ENCODE measurements at places on chromosomes 3 and 15. TPM values are rescaled to one million over a fixed set of nuclear protein-coding genes. Genes with fewer than 3 reads are reported as not detected.

GRCh38 chr3:121707531-121708273 lies 41.8 kb downstream of the GOLGB1 start:
- ATAC-seq: no peak

DNA sequence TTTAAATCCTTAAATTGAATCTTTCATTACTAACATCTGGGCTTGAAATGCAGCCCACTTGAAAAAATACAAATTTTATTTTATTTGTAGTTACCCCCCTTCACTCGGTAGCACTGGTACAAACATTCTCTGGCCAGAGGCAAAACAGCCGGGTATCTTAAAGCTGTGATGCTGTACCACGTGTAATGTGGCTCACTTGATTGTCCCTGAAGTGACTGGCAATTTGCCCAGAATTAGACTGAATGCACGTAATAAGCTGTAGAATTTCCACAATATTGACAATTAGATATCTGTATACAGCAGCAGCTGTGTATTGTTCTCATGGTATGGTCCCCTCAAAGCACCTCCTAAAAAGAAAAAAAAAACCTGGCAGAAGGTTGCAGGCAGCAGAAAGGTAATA lies 192.8 kb upstream of the TBC1D5 start:
- ATAC-seq: no peak

DNA sequence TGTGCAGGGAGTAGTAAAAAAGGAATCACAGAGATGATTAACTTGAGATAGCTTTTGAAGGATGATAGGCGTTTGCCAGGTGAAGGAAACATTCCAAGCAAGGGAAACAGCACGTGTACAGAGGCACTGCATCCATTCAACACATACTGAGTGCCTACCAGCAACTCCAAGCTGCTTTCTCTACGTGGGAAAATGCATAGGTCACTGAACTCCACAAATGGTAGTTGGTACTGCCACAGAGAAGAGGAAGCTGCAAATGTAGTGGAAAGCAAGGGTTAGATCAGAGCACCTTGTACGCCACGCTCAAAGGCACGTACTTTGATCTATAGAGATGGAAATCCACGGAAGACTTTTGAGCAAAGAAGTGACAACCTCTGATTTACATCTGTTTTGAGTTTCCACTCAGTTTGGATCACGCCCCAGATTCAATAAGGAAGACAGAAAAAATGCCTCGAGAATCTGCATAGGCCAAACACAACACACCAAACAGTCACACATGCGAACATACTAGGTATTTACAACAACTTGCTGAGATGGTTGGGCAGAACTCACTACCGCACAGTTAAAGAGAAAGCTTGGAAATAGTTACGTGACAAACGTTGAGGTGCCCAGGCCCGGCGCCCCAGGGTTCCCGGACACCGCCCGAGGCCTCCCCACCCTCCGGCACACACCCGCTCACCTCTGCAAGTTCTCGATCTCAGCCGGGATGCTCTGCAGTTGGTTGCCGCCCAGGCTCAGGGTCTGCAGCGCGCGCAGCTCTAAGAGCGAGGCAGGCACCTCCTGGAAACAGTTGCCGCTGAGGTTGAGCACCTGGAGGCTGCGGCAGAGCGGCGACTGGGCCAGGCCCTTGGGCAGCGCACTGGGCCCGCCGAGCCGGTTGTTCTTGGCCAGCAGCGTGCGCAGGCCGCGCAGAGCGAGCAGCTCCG lies 826 bp downstream of the LRRC58 start:
- ATAC-seq: peak; percentile 48

- no peak for ATAC-seq
Observed at GRCh38 chr3:148643389-148643840, 54.3 kb upstream of the AGTR1 start.

- no peak for ATAC-seq
Observed at GRCh38 chr3:169264711-169265110, 398.8 kb downstream of the MECOM start.

- no peak for ATAC-seq
Observed at GRCh38 chr3:122052968-122053367, 2.2 kb upstream of the CD86 start.

DNA sequence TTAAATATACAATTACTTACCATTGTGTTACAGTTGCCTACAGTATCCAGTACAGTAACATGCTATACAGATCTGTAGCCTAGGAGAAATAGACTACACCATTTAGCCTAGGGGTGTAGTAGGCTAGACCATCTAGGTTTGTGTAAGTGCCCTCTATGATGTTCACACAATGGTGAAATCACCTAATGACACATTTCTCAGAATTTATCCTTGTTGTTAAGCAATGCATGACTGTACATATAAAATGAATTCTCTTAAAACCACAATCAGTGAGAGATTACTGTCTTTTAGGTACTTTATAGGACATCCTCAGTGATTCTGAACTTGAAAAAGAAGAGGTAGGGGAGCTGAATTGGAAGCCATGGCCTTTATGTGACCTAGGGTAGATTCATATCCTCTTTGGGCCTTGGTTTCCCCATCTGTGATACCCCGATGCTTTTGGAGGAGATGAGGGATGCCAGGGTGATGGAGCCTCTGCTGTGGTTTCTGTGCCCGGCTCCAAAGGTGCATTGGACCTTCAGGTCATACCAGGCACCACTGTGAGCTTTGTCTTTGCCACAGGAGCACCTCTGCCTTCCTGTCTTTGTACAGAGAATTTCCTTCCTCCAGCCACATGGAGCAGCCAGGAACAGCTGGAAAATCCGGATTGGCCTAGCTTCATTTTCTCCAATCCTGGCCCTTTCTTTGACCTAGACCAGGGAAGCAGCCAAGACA lies 51.9 kb upstream of the FLNB start:
- peak; percentile 85 for ATAC-seq

CYP1A1 gene
- total RNA-seq: 3.3 TPM

GRCh38 chr3:107216229-107216628 lies 161.0 kb upstream of the CCDC54 start:
- ATAC-seq: no peak

IMP3 gene
- total RNA-seq: 113 TPM

DPPA4 gene
- not detected for total RNA-seq

DNA sequence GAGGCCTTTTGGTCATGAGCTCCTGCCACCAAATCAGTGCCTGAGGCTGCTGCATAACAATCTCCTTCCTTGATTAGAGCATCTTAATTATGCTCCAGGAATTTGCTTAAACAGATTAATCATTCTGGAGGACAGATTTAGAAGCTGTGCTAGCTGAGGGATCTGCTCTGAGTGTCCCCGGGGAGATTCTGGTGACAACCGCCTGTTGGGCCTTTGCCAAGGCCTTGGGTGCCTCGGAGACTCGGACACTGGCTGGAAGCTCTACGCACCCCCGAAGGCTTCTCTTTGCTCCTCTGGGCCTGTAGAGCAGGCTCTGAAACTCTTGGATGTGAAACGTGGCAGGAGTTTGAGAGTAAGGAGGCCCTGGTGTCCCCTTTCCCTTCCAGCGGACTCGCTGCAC lies 264.1 kb downstream of the CD47 start:
- ATAC-seq: no peak

CFAP161 gene
- total RNA-seq: not detected

LRRC2 gene
- not detected for total RNA-seq

- no peak for ATAC-seq
Observed at GRCh38 chr15:43928152-43928551, 101.3 kb downstream of the WDR76 start.

LRRIQ4 gene
- total RNA-seq: 0.13 TPM

DNA sequence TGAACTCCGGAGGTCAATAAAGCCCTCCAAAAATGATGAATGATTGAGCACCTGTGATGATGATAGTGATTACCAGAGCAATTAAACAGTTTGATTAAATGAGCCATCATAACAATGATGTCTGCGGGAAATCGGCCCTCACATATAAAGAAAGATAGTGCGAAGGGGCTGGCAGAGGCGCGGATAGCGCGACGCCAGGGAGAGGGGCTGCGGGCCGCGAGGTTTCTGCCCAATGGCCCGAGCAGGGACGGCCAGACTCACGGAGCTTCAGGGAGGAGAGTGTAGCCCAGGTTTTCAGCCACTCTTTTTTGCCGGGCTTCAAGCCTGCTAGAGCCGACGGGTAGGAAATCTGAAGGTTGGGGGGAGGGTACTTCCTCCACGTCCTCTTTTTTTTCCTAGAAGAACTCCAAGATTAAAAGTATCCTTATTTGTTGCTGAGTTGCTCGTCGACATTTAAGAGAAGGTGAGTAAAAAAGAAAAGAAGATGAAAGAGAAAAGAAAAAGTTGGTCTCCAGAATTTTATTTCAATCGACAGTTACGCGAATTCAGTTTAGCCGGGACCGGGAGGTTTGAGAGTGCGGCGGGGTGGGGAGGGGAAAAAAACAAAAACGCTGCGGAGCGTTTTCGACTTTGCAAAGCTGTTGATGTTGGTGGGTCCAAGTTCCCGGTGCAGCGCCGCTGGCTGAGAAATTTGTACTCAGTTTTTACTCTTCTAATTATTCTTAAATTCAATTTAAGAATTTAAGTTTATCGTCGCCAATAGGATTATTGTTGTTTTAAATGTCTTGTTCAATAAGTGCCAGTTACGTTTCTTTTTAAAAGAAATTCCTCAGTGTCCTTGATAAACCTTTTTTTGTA lies 2.2 kb upstream of the MEIS2 start:
- no peak for ATAC-seq

- no peak for ATAC-seq
Observed at GRCh38 chr3:54421943-54422342, 299.6 kb downstream of the CACNA2D3 start.

- ATAC-seq: no peak
Observed at GRCh38 chr3:153856932-153857331, 264.3 kb upstream of the ARHGEF26 start.

DNA sequence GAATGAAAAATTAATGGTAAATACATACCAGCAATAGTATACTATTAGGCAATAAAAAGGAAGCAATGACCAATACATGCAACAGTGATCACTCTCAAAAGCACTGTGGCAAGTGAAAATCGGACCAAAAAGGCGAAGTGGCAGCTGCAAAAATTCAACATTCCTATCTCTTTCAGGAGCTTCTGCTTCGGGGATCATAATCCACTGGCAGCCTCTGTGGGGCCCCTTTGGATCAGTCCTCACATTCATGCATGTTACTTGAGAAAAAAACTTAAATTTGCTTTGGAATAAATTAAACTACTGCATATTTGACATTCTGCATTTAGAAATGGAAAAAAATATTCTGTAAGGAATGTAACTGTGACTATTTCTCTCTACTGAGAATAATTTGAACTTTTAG lies 425.6 kb downstream of the NR2F2 start:
- no peak for ATAC-seq

DNA sequence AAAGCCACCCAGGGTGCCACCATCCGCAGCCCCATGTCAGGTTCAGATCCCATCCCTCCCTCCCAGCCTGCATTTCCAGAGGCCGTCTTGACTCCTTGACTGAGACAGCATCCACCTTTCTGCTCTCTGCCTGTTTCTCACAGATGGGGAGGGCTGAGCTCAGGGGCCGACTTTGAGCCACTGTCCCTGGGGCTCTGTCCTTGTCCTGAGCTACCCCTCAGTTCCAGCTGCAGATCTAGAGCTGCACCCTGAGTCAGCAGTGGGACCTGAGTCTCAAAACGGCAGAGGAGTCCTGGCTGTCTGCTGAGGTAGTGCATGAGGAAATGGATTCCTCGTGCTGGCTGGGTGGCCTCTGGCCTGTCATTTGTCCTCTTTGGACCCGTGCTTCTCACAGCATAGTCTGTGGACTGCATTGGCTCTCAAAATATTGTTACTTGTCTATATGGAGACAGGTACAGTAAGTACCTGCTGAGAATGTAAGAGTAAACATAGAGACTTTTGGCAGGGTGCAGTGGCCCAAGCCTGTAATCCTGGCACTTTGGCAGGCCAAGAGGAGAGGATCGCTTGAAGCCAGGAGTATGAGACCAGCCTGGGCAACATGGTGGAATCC lies 22.3 kb downstream of the RPLP1 start:
- ATAC-seq: no peak

DNA sequence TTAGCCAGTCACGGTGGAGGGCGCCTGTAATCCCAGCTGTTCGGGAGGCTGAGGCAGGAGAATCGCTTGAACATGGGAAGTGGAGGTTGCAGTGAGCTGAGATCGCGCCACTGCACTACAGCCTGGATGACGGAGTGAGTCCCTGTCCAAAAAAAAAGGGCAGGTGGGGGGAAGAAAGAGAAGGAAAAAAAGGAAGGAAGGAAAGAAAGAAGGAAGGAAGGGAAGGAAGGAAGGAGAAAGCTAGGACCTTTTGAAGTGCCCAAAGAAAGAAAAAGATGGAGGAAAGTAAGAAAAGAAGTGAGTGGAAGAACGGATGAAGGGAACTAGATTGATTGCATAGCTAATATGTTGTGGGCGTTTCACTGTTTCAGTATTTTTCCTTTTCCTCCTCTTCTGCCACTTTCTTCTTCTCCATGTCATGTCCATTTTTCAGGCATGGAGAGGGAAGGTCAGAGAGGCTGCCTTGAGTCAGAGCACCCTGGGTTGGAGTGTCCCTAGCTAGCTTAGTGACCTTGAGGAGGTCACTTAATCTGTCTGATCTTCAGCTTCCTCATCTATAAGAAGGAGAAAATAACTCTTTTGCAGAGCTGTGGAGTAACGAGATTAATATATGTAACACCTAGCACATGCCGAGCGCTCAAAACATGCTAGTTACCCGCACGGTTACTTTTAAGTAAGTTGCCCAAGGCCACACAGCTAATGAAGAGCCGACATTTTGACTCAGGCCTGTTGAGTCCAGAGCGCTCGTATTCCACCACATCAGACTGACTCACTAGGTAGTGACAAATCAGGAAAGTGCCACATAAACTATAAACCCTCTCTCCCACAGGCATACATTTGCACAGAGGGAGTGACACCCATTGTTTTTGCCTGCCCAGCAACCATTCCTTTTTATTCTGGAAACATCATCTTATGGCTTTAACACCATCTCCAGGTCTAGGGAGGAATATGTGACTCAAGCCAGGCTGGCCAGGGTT lies 42.2 kb downstream of the BHLHE40 start:
- peak; percentile 72 for ATAC-seq

COPG1 gene
- 157 TPM for total RNA-seq
